Sciatic nerve (tissue), 2 donors: ENCODE measurements at places on chromosomes 11 and 22. TPM values are rescaled to one million over a fixed set of nuclear protein-coding genes. Genes with fewer than 3 reads are reported as not detected.
A peak's percentile ranks its signal among the peaks of the same experiment; 100 is the strongest.

- DNase-seq, result no peak
Observed at GRCh38 chr11:84249344-84250135, 963.4 kb upstream of the CCDC90B start.

- no peak for DNase-seq
Observed at GRCh38 chr11:47192111-47192510, 5.9 kb upstream of the PACSIN3 start.

GRCh38 chr11:123588117-123588863, 66.1 kb downstream of the SCN3B start:
- DNase-seq, result no peak

GRCh38 chr22:19882446-19883381, 28.0 kb upstream of the GNB1L start:
- peak; percentile 53 for DNase-seq

DNA sequence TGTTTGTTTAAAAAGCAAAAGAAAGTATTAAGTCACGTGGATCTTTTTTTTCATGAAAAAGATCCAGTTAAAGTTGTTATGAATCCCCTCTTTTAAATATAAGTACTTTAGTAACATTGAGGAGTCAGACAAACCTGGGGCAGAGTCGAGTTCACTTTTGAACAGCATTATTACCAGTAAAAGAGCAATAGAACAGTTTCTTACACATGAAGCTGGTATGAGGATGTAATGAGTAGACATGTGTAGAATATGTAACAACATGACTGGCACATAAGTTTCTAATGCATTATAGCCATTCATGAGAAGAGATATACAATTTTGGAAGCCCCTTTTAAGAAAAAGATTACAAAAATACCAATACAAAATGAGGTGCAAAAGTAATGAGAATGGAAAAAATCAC, 7.6 kb upstream of the MUC15 start:
- no peak for DNase-seq

DNA sequence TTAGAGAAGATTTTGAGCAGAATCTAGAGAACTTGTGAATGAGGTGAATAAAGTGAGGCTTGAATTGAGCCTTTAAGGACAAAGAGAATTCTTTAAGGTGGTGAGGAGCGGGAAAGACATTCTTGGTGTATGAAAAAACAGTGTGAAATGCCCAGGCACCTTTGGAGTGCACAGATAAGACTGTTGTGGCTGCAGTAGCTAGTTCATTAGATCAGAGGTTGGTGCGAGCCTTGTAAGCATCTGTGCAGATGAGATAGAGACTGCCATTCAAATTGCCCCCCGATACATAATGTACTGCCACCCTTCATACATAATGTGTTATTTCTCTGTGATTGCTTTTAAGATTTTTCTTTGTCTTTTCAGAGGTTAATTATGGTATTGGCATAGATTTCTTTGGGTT, 31.3 kb downstream of the ATXN10 start:
- DNase-seq, result no peak

- no peak for DNase-seq
Observed at GRCh38 chr11:43626798-43627197, 53.7 kb upstream of the HSD17B12 start.

DNA sequence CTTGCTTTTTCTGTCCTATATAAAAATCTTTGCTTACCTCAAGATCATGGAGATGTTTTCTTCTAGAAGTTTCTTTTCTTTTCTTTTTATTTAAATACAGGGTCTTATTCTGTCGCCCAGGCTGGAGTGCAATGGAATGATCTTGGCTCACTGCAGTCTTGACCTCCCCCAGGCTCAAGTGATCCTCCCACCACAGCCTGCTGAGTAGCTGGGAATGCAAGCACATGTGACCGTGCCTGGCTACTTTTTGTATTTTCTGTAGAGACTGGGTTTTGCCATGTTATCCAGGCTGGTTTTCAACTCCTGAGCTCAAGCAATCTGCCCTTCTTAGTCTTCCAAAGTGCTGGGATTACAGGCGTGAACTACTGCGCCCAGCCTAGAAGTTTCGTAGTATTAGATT, 45.3 kb downstream of the USP35 start:
- DNase-seq, result no peak

GRCh38 chr11:67033661-67034166, 10.8 kb downstream of the SYT12 start:
- no peak for DNase-seq

The MAPK8IP1 gene
- total RNA-seq, result 285 TPM

The SELENOH gene
- total RNA-seq, result 77.5 TPM

The KLHL35 gene
- 3.6 TPM for total RNA-seq

The GLYAT gene
- total RNA-seq, result 2.6 TPM
